ENCODE measurements at places on chromosomes 6 and 20. TPM values are rescaled to one million over a fixed set of nuclear protein-coding genes. Genes with fewer than 3 reads are reported as not detected.

Gene HSPA12B
- total RNA-seq, result 16.6 TPM

Gene KHDC1
- 2.0 TPM for total RNA-seq

Gene DBNDD2
- 350 TPM for total RNA-seq

Gene RHAG
- total RNA-seq, result 0.62 TPM

Gene LPA
- not detected for total RNA-seq

Gene SMOC2
- 10.9 TPM for total RNA-seq
